ENCODE measurements at places on chromosomes 1 and 21.

DNA sequence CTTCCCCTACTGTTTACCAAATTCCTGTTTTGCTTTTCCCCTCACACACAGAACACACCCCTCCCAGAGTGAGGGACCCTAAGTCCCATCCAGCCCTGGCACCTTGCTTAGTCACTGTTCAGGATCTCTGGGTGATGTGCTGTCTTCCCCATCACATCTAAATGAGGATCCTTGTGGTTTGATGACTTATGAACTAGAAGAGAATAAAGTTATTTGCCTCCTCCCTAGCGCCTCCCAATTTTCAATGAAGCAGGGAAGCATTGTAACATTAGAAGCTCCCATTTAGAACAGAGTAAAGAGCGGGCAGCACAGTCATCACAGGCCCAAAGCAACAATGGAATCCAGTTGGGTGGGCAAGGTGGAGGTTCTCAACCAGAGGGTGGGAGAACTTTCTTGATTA, 27.0 kb downstream of the DISC1 start:
- no peak for DNase-seq

DNA sequence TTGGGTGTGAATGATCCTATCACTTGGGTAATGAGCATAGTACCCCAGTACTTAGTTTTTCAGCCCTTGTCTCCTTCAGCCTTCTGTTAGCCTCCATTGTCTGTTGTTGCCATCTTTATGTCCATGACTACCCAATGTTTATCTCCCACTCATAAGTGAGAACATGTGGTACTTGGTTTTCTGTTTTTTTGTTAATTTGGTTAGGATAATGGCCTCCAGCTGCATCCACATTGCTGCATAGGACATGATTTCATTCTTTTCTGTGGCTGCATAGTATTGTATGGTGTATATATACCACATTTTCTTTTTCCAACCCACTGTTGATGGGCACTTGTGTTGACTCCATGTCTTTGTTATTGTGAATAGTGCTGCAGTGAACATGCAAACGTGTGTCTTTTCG, 39.6 kb upstream of the GPR52 start:
- DNase-seq, result no peak

DNA sequence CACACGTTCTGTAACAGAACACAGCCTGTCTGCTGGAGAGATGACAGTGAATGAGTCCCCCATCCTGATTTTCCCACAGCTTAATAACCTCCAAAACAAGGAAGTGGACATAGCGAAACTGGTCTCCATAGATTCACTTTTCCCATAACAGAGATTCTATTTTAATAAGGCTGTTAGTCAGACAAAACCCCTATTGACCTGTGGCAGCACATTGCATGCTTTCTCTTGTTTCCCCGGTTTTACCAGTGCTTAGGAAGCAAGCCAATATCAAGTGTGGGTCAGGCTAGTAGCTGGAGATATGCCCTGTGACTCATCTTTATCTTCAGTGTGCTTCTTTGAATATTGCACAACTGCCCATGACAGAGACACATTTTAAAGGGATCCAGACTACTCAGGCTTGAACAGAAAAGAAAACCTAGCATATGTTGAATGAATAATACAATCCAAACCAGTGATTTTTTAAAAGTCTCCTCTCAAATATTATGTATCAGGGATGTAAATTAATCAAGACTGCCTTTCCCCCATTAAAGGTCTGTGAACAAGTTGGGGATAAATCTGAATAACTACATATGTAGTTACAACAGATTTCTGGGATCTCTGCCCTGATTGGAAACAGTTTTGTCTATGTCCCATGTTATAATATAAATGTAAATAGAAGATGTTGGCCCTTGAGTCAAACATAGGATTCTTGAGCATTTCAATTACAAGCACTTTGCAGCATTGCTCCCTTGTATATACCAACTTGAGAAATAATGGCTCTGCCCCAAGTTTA, 11.9 kb upstream of the CLDN8 start:
- DNase-seq, result peak; percentile 2

DNA sequence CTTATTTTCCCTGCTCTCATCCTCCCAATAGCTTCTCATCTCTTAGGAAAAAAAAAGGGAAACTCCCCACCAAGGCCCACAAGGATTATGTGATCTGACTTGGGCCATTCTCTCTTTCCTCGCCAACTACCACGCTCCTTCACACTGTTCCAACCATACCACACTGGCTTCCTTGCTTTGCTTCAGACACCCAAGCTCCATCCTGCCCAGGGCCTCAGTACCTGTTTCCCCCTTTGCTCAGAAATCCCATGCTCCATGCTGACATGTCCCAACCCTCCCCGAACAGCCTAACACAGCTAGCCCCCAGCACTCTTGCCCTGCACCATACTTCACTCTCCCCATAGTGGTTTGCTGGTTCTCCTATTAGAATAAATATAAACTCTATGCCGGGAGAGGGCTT, 39.2 kb downstream of the MAB21L3 start:
- no peak for DNase-seq

DNA sequence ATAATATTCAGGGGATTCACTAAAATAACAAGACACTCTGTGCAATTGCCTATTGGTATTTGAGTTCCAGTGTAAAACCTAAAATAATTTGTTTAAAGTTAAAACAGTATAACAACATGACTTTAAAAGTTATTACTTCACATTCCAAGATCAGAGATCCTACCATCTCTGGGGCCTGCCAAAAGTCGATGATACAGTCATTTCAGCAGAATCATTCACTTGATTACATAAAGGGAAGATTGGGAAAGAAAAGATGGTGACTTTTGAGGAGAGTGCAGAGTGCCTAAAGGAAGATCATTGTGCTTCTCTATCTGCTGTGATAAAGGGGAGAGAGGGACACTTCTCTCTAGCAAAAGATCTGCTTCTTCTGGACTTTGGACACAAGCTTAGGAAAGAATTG, 784.4 kb upstream of the ADGRL4 start:
- DNase-seq, result no peak

GRCh38 chr1:114746450-114747121, 11.2 kb downstream of the CSDE1 start:
- DNase-seq, result no peak

DNA sequence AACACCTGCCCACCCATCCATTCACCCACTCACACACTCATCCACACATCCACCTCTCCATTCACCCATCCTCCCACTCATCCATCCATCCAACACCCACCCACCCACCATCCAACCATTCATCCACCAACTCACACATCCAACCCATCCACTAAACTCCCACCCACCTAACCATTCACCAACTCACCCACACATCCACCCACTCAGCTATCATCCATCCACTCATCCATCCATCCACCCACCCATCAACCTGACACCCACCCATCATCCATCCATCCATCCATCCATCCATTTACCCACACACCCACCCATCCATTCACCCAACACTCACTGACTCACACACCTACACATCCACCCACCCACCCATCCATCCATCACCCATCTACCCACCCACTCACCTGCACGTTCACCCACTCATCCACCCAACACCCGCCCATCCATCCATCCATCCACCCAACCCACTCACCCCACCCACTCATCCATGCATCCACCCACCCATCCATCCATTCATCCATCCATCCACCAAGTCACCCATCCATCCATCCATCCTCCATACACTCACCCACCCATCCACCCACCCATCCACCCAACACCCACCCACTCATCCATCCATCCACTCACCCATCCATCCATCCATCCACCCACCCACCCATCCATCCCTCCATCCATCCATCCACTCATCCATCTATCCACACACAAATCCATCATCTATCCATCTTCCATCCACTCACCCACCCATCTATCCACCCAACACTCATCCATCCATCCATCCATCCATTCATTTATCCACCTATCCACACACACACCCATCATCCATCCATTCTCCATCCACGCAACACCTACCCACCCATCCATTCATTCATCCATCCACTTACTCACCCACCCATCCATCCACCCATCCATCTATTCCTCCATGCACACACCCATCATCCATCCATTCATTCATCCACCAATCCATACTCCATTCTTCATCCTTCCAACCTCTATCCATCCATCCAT, 17.4 kb upstream of the PRDM16 start:
- DNase-seq, result no peak

DNA sequence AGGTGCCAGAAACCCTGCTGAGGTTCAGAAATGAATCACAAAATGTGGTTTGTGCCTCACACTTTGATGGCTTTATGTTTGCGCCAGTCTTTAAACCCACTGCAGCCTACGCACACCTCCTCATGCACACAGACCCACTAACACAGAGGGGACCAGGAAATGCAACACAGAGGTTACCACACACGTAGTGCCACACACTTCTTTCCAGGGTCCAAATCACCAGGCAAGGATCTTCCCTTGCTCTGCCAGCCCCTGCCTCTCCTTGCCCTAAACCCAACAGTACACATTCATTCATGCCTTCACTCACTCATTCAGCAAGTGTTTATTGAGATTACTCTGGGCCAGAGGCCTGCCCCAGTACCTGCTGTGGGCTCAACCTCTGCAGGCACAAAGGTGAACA, 17.5 kb downstream of the MAB21L3 start:
- no peak for DNase-seq

GRCh38 chr1:44047131-44047530, 15.9 kb upstream of the SLC6A9 start:
- no peak for DNase-seq

DNA sequence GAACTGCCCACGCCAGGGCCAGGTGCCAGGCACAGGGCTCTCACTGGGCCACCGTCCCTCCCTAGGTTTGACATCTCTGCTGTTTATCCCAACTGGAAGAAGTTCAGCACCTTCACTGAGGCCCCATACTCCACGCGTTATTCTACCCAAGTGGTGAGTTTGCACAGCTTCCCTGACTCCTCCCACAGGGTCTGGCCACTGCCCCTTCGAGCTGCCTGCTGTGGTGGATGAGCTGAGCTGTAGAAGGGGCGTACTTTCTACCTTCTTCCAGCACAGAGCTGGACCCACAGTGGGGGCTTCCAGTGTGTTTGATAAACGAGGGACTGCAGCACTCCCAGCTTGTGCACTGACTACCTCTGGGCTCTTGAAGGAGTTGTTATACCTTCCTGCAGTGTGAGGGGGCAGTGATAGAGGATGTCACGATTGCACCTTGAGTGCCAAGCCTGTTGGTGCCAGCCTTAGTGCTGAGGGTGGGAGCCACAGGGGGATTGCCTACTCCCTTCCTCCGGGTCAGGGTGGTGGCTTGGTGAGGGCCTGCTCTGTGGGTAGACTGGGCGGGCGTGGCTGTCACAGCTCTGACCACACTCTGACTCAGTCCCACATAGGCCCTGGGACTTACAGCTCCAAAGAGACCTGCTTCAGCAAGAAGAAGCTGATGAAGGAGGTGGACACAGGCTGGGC, 5.9 kb upstream of the TTC22 start:
- no peak for DNase-seq

DNA sequence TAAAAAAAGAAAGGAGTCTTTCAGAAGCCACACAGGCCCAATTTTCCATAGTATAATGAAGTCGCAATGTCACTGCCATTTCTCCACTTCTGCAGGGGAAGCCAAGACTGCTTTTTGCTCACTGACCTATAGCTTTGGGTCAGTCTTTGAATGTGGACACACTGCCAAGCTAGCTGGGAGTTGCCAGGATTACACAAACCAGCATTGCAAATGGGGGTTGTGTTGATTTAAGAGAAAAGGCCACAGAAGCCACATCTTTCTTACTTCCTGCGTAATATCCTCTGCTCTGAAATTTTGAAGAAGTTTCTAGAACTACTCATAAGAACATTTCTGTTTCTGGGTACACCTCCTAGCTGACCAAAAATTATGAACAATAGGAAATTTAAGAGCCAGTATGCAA, 45.8 kb upstream of the SAMSN1 start:
- DNase-seq, result no peak

GRCh38 chr1:47764461-47765046, 232.6 kb downstream of the TRABD2B start:
- DNase-seq, result no peak

- DNase-seq, result no peak
Observed at GRCh38 chr1:90593312-90593711, 123.8 kb downstream of the BARHL2 start.

DNA sequence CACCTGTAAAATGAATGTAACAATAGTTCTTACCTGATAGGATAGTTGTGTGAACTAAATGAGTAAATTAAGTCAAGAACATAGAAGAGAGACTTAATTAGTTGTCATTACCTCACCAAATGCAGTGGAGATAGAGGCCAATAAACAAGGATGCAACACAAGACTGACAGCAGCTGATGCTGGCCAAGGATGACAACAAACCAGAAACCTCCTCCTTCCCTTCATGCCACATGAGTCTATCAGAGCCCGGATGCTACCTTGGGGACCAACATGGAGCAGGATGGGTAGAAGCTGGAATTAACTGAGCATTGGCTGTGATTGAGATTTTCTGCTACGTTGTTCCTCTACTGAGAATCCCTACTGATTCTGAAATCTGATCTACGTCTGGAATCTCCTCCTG, 30.3 kb upstream of the USP1 start:
- DNase-seq, result no peak

GRCh38 chr21:42654179-42654912, 925 bp downstream of the PDE9A start:
- DNase-seq, result no peak

DNA sequence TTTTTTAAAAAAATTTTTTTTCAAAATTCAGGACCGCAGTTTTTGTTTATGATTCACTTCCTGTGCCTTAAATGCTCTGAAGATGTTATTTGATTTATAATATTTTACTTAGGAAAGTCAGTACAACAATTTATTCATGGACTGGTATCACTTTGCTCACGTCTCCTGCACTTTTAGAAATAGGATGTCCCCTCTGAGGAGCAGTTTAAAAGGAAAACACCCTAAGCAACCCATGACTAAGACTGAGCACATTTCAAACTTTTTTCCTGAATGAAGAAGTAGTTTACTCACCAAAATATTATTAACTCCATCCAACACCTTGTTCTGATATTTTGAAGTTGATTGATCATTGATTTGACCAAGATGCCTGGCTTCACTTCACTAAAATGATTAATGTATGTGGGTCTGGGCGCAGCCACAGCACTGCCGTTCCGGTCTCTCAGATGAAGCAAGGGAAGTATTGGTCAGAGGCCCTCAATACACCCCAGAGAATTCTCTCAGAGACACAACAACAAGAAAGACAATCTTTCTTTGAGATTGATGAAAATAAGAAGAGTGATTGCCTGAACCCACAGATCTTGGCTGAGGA, 223.9 kb downstream of the TGFB2 start:
- DNase-seq, result no peak

DNA sequence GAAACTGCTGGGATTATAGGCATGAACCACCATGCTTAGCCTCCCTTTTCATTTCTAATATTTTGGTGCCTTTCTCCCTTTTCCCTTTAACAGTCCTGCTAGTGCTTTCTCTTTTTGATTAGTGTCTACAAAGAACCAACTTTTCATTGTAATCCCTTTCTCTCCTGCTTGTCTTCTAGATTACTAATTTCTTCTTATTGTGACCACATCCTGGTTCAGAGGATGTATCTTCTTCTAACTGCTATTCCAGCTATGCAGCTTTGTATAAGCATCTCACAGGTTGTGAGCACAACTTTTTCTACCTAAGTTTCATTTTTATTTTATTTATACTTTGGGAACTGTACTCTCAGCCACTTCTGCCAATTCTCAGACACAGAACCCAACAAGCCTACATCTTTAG, 14.7 kb downstream of the ZNF648 start:
- no peak for DNase-seq

GRCh38 chr1:112346801-112347350, 49.1 kb upstream of the CTTNBP2NL start:
- no peak for DNase-seq
